Breast epithelium (tissue), 4 donors: ENCODE measurements at places on chromosomes 3 and 15. TPM values are rescaled to one million over a fixed set of nuclear protein-coding genes. Genes with fewer than 3 reads are reported as not detected.

DNA sequence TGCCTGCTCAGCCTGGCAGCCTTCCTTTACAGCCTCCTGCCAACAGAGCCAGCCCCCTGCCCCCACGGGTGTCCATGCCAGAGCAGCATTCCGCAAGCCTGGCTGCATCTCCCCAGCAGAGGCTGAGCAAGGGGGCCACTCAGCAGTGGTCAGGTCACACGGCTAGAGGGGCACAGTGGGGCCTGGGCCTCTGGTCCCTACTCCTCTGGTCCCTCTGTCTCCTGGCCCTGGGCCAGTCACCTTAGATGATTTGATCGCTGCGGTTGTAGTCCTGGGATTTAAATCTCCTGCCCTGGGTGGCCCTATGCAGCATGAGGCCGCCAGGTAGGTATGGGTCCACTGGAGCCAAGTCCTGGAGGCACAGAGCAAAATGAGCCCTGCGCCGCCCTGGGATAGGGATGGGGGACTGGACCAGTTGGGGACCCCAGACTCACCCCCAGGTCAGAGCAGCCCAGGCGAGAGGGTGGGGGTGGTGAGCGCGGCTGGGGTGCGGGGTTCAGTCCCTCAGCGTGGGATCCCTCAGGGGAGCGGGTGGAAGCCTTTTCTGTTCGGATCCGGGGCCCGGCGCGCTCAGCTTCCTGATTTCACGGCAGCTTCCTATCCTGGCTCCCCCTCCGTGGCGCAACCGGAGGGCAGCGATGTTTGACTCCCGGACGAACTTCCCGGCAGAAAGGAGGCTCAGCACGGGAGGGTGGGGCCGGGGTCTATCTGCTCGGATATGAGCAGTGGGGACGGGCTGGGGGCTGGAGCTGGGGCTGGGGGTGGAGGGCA is at the start of gene ZBTB47:
TSS of gene ZBTB47 (plus strand) at position 138 of the 771 bp plus-strand sequence. CDS start 4,659 bp downstream, outside the sequence.
- peak; percentile 58 for DNase-seq

DNA sequence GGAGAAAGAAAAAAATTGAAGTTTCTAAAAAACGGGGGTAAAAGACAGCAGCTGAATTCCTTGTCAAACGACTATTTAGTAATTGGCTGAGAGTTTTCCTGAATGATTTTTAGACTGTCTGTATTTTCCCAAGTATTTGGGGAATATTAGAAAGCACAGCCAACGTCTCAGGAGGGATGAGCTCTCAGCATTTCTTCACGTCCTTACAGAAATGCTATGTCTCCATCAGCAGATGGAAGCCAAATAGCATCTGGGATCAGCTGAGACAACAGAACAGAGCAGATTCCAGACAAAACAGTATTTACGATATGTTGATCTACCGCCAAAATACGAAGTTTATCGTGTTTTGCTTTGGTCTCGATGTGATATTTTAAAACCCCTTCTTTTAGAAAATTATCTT is 5.3 kb upstream of the TMC3 start:
- no peak for DNase-seq

GRCh38 chr3:164418414-164418813 is 659.9 kb downstream of the SI start:
- no peak for DNase-seq

The PCSK6 gene
- total RNA-seq: 19.7 TPM
